NCI-H1930 (cell line): ENCODE measurements at places on chromosomes 3 and 15.
A peak's percentile ranks its signal among the peaks of the same experiment; 100 is the strongest.

- no peak for DNase-seq
Measured at GRCh38 chr3:161163297-161163696, 57.8 kb upstream of the NMD3 start.

- no peak for DNase-seq
Measured at GRCh38 chr15:66777596-66778313, 75.7 kb downstream of the SMAD6 start.

- DNase-seq = no peak
Measured at GRCh38 chr3:170054204-170054603, 16.4 kb downstream of the GPR160 start.

GRCh38 chr3:185767002-185767688 lies 57.7 kb downstream of the IGF2BP2 start:
- DNase-seq = no peak

GRCh38 chr3:48688032-48688736 lies 2.5 kb upstream of the NCKIPSD start:
- DNase-seq = no peak

DNA sequence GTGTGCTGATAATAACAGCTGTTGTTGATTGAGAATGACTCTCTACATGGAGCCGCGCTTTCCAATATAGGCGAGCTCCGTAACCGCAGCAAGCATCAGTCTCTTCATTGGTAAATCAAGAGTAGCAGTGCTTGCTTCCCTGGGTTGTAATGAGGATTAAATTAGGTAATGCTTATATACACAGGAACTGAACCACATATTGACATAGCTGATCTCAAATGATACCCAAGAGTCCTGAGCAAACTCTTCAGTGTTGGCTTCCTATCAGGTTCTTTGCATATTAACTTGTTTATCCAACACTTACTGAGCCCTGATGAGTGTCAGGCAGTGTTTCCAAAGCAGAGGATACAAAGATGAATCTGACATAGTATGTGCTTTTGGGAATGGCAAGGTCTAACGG lies 46.4 kb upstream of the SLCO3A1 start:
- peak; percentile 40 for DNase-seq

DNA sequence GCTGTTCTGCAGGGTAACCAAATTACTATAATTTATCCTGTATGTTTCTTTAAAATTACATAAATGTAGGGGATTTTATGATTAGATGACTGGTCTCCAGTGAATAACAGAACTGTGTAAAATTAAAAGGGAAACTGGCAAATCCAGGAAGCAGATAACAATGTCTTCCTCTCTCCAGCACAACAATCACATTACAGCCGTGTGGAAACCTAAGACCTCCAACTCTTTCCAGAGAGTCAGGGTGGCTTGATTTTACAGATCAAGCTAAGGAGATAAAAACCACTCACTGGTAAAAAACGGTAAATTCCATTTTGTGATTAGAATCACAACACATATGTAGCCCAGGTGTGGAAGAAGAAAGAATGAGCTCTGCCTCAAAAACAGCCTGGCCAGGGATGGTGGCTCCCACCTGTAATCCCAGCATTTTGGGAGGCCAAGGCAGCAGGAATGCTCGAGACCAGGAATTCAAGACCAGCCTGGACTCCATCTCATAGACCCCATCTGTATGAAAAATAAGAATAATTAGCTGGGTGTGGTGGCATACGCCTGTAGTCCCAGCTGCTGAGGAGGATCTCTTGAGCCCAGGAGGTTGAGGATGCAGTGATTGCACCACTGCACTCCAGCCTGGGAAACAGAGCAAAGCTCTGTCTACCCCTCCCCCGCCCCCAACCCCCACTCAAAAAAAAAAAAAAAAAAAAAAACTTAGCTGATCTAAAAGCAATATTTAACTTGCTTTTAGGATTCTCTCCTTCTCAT lies 29.0 kb downstream of the IL17RD start:
- no peak for DNase-seq

- DNase-seq = no peak
Measured at GRCh38 chr15:95499397-95499796, 831.1 kb upstream of the NR2F2 start.

GRCh38 chr3:31754575-31755278 lies 222.0 kb downstream of the STT3B start:
- DNase-seq = no peak

- no peak for DNase-seq
Measured at GRCh38 chr3:30324587-30324986, 281.8 kb upstream of the TGFBR2 start.

GRCh38 chr3:134211797-134212196 lies 38.9 kb downstream of the RYK start:
- no peak for DNase-seq

- no peak for DNase-seq
Measured at GRCh38 chr15:90365414-90366055, 13.5 kb downstream of the ZNF774 start.

- no peak for DNase-seq
Measured at GRCh38 chr15:86333819-86334218, 254.1 kb downstream of the AGBL1 start.

DNA sequence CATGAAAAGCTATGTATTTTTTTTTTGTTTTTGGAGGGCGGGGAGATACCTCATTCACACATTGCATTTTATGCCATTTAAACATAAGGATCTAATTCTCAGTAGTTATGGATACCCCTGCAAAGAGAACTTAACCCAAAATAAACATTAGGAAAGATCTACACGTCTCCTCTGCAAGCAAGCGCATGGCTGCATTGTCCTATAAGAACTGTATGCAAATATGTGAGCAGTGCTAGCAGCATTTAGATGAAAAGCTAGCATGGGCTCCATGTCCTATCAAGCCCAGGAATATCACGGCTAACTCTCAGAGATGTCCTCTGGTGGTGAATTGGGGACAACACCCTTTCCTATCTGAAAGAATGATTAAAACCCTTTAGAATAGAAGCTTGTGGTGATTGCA lies 292.8 kb downstream of the MEX3B start:
- no peak for DNase-seq

- no peak for DNase-seq
Measured at GRCh38 chr15:93072011-93072410, 17.0 kb downstream of the RGMA start.
